ENCODE measurements at places on chromosomes 6 and 20.
A peak's percentile ranks its signal among the peaks of the same experiment; 100 is the strongest.

DNA sequence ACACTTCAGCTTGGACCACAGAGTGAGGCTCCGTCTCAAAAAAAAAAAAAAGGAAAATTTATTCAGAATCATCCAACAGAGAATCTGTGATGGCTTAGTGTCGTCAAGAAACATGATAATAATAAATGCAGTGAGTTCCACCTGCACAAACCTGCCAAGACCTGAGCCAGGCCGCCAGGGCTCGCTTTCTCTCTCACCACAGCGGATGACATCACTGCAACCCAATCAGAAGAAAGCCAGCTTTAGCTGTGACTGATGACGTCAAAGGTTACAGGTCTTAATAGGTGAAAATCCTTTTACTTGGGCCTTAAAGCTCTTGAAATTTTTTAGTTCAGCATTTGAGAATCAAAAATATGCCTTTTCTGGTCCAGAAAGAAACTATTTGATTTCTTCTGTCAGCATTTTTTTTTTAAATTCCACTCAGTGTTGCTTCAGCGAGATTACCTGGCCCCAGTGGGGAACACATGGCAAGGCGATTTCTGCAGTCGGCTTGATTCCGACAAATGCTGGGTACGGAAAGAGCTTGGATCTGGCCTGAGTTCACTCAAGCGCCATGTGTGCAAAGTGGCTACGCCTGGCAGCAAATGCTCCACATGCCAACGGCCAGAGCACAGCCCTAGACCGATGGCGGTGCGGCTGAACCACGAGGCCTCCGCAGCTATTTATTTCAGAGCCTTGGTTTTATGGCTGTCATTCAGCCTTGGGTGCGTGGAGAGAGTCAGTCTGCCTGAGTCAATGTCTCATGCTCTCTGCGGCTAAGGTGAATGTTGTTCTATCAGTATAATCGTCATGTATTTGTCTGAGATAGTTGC is 105.7 kb upstream of the QKI start:
- no peak for DNase-seq

DNA sequence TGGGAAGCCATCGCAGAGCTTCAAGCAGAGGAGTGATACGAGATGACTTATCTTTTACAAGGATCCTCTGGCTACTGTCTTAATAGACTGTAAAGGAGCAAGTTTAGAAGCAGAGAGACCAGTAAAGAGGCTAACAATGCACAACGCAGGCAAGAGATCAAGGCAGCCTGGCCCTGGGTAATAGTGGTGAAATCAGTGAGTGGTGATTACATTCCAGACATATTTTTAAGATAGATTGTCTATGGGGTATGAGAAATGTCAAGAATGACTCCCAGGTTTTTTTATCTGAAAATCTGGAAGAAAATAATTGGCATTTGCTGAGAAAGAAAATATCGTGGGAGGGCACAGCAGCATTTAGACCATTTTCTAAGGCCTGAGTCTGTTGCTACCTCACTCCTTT is 213.6 kb upstream of the HTR1E start:
- DNase-seq = no peak

- DNase-seq = no peak
Observed at GRCh38 chr6:16851758-16852157, 90.5 kb upstream of the ATXN1 start.

DNA sequence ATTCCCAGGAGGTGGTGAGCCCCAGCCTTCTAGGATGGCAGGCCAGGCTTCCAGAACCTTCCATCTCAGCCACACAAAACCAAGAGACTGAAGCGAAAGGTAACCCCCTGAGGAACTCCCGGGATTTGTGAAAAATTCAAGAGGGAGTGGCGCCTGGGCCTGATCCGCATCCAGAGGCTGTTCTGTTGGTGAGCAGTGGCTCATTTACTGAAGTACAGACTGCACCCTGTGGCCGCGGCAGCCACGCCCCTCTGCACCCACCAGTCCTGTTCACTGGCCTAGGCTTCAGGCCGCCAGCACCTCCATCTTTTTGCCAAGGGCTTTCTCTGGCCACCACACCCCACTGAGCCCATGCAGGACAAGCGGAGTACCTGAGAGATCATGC is 79.1 kb upstream of the PTPN1 start:
- DNase-seq = no peak

DNA sequence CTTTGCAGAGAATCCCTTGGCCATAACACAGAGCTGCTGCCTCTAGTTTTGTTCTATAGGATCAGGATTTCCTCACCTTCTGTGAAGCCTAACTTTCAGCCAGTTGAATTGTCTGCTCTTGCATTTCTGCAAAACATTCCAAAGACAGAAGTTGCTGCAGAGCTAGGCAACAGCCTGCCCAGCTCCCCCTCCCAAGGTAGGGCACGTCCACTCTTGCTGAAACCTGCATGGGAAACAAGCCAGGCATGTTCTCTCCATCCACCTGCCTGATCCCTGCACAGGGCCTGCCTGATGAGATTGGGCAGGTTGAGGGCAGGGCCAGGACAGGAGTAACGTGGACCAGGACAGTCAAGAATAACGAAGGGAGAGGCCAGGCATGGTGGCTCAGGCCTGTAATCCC is 58.9 kb upstream of the NAA20 start:
- no peak for DNase-seq

DNA sequence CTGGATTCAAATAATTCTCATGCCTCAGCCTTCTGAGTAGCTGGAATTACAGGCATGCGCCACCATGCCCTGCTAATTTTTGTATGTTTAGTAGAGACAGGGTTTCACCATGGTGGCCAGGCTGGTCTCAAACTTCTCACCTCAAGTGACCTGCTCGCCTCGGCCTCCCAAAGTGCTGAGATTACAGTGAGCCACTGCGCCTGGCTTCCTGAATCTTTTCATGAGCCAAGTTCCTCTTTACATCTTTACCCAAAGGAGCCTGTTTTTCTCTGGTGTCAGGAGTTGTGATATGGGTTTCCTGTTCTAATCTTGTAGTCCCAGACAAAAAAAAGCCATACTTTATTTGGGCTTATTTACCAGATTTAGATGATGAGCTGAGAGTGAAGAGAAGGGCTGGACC is 34.4 kb downstream of the PCNA start:
- no peak for DNase-seq

GRCh38 chr6:95648636-95649035 is 71.3 kb downstream of the MANEA start:
- no peak for DNase-seq

DNA sequence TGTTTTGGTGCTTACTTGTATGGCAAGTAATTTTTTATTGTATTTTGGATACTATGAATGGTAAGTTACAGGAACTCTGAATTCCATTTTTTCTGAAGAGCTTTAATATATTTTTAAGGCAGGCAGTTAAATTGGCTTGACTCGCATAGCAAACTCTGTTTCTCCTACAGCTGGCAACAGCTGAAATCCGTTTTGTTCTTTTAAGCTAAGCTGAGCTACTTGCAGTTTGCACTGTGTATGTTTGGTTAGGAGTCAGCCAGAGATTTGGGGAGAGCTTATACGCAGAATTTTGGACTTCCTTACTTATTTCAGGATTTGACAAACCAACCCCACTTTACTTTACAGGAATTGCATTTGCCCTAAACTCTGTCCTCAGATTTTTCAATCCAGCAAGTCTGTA is 179.1 kb downstream of the COL19A1 start:
- no peak for DNase-seq

GRCh38 chr20:24819331-24819965 is 129.6 kb upstream of the CST7 start:
- DNase-seq = no peak

GRCh38 chr20:48325656-48326433 is 502.0 kb downstream of the PREX1 start:
- no peak for DNase-seq

DNA sequence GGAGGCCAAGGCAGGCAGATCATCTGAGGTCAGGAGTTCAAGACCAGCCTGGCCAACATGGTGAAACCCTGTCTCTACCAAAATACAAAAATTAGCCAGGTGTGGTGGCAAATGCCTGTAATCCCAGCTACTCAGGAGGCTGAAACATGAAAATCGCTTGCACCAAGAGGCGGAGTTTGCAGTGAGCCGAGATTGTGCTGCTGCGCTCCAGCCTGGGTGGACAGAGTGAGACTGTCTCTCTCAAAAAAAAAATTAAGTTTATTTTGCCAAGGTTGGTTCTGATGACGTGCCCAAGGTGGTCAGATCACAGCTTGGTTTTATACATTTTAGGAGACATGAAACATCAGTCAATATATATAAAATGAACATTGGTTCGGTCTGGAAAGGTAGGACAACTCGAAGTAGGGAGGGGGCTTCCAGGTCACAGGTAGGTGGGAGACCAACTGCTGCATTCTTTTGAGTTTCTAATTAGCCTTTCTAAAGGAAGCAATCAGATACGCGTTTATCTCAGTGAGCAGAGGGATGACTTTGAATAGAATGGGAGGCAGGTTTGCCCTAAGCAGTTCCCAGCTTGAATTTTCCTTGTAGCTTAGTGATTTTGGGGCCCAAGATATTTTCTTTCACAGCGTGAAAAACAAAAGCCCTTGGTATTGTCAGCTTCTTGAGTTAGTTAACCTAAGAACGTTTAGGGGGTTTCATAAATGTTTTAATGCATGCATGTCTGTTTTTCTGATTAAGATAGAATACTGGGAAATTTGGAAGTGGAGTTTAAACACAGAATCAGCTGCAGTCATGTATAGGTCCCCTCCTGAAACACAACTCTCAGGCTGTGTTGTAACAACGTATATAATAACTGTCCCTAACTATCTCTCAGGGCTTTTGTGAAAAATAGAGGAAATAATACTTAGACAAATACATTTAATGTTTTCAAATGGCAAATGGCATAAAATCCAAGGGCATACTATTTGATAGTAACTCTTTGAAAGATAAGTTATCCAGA is 16.7 kb downstream of the ACOT13 start:
- no peak for DNase-seq

GRCh38 chr20:19019734-19020364 is 192.6 kb upstream of the SLC24A3 start:
- DNase-seq = no peak

DNA sequence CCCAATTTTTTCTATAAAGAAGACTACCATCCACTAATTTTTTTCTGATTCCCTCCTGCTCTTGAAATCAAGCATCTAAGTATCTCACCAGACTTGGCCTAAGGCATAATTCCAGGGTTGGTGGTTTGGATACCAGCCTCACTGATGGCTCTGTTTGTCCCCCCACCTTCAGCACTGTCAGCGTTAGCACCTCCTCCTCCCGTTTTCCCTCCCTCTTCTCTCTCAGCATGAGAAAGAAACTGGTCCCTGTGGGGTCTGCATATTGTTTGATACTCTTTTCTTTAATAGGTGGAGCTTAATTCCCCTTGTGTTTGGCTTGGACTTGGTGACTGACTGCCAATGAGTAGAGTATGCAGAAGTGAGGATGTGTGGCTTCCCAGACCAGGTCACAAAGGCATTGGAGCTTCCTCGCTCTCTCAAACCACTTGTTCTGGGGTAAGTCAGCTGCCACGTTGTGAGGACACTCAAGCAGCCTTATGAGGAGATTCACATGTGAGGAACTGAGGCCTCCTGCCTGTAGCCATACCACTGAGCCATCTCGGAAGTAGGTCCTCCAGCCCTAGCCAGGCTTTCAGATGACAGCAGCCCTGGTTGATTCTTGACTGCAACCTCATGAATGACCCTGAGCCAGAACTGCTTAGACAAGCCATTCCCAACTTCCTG is 65.2 kb downstream of the RIOK1 start:
- DNase-seq = no peak

DNA sequence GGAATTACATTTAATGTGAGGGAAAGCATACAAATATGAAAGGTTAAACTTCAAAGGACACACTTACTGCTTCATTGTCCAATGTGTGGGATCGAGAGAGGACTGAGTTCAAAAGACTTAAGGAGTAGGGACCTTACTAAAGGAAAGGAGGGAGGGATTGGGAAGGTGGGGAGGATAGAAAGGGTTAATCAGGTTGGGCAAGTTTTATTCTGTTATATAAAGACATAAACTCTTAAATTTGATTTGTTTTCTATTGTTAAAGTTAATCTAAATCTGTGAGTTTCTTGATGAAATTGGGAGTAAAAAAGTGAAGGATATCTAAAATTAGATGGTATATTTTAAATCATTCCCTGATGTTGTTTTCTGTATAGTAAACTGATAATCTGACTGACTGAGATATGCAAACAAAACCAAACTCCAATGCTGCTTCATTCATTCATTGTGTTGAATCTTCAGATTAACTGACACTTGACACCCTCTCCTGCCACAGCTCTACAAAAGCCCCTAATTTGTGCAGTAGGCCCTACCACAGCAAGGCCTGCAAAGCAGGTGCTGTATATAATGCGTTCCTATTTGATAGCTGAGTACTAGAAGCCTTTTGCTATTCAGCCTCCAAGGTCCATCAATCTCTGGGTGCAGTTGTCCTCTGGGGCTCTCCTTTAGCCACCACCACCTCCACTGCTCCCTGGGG is 1.3 kb upstream of the UBE2J1 start:
- no peak for DNase-seq

DNA sequence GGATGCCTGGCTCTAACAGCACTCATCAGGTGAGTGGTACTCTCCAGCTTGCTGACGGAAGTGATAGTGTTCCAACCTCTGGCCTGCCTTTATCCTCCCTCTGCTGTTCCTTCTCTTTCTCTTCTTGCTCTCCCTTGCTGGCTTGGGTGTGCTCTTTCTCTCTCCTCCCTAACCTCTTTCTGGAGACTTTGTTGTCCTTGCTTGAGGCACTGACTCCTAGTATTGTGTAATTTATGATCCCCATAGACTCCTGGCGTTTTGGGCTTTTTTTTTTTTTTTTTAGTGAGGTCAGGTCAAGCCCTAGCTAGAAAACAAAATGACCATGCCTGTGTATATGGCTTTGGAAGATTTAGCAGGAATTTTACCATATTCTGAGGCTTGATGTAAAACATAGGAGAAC is 84.7 kb upstream of the MRAP2 start:
- no peak for DNase-seq

DNA sequence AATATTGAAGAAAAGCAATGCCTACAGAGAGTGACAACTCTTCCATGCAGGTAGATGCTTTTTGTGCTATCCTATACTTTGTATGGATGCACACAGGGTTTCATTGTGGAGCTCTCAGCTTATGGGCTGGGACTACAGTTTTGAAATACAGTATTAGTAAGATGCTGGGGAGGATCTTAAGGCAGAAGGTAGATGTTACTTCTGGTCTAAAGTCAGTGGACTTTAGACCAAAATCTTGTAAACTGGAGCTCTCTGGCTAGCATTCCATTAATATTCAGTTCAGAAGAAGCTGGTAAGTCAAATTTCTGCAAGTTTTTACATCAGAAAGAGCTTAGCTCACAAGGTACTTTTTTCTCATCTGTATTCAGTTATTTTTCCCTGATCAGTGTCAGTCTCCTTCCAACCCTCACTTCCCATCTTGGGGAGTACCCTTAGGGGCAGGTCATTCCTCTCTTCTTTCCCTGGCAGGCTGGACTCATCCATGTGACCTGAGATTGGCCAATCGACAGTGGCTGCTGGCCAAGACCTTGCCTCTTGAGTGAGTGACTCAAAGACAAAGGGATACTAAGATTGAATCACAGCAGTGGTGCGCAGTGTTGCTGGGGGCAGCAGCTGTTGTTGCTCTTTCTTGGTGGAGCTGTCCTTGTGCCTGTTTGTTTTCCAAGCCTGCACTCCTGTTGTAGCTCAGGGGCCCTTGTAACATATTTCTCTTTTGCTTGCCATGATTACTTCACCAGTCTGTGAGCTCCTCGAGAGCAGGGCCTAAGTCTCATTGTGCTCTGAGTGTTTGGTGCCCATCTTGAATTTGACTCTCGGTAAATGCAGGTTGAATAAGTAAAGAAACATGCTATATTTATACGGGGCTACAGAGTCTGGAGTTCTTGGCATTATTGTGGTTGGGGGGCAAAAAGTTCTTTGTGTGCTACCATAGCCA is 2.8 kb upstream of the PHF20 start:
- DNase-seq = peak; percentile 6

GRCh38 chr20:53040693-53041589 is 68.8 kb downstream of the TSHZ2 start:
- no peak for DNase-seq

- no peak for DNase-seq
Observed at GRCh38 chr20:62058941-62059340, 6.7 kb downstream of the TAF4 start.

All from activated T-helper 9 cell treated with anti-CD3 and anti-CD28 coated beads, Interleukin-2, amount 50 U/mL, for 16 hours (primary cell).